ENCODE measurements at places on chromosomes 7 and 10. TPM values are rescaled to one million over a fixed set of nuclear protein-coding genes. Genes with fewer than 3 reads are reported as not detected.

- H3K36me3 ChIP-seq = no peaks in the 10 kb centered on the region
- H3K27me3 ChIP-seq = no peaks in the 10 kb centered on the region
- no peak for DNase-seq
- no peak overlapping the region for H3K4me3 ChIP-seq
Measured at GRCh38 chr7:46360811-46361210, 439.7 kb upstream of the IGFBP3 start.

Gene C10orf143
- total RNA-seq = 4.8 TPM

Gene HERPUD2
- 20.1 TPM for total RNA-seq

Gene CHST3
- total RNA-seq = 4.8 TPM

Gene CYP17A1
- total RNA-seq = 18,288 TPM

Gene CALML3
- total RNA-seq = not detected

Gene LOXL4
- total RNA-seq = 14.4 TPM

DNA sequence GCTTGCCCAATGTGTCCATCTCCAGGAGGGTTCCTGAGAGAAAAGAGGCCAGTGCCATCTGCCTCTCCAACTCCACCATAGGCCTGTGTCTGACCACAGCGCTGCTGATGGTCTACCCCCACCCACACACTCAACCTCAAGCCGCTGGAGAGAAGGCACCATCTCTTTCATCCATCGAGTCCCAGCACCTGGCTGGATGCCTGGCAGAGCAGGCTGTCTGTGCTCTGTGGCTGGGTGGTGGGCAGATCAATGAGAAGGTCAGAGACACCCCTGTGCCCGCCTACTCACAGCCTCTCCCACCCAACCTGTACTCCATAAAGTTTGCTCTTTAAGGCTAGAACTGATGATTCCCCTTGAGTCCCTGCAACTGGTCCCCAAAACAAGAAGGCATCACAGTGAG lies 58.0 kb downstream of the CLRN3 start:
- H3K4me3 ChIP-seq = no peak overlapping the region
- H3K27ac ChIP-seq = no peak overlapping the region
- H3K4me1 ChIP-seq = no peaks in the 10 kb centered on the region
- no peaks in the 10 kb centered on the region for H3K36me3 ChIP-seq
- peaks cover 6% of the 10 kb centered on the region for H3K27me3 ChIP-seq

GRCh38 chr7:151572136-151572535 lies 52.4 kb upstream of the RHEB start:
- no peaks in the 10 kb centered on the region for H3K27me3 ChIP-seq
- no peak overlapping the region for H3K27ac ChIP-seq
- no peak for DNase-seq
- no peak overlapping the region for H3K4me3 ChIP-seq
- no peaks in the 10 kb centered on the region for H3K36me3 ChIP-seq

DNA sequence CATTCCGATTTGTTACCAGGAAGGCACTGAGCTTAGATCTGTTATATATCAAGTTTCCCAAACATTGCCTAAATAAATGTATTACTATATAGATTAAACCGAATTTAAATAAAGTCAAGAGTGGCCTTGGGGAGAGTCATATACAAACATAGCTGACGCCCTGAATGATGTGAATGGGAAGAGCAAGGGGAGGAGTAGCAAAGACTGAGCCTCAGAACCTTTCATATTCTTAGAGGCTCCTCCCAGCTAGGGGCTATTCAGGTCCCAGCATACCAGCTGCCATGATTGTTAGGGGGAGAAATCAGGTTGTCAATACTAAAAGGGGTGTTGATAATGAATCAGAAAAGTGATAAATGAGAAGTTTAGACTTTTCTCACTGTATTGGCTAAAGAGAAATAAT lies 64.7 kb upstream of the ITGB1 start:
- H3K4me3 ChIP-seq = no peak overlapping the region
- no peaks in the 10 kb centered on the region for H3K36me3 ChIP-seq
- no peak for DNase-seq
- H3K4me1 ChIP-seq = peaks cover 13% of the 10 kb centered on the region

Gene RADIL
- total RNA-seq = 0.55 TPM

Gene IGFBP1
- total RNA-seq = 0.28 TPM

GRCh38 chr10:116960066-116960776 lies 44.8 kb downstream of the SHTN1 start:
- no peak overlapping the region for H3K4me3 ChIP-seq
- DNase-seq = no peak
- no peaks in the 10 kb centered on the region for H3K36me3 ChIP-seq
- no peak overlapping the region for H3K27ac ChIP-seq
- H3K4me1 ChIP-seq = no peaks in the 10 kb centered on the region
- no peaks in the 10 kb centered on the region for H3K27me3 ChIP-seq

Gene TMEM236
- 2.7 TPM for total RNA-seq

DNA sequence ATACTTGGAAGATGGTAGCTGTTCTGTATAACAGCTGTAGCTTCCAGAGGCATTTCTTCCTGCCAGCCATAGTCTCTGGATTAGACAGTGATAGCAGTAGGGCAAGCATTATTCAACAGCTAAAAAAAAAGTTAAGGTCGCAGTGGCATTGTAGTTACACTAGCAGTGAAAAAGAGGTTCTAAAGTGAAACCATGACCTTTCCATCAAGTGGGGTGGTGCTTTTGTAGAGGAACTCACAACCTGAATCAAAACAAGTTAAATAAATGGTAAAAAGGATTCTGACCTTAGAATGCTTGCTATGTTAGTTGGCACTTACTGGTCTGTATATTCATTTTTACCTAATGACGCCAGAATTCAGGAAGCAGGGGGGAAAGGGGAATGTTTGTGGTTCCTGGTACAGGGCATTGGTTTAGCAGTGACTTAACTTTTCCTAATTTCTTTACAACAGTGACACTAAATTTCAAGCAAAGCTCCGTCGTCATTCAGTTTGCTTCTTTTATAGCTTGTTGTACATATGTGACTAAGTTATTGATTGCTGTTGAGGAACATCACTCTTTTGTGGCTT lies 55.0 kb downstream of the GBF1 start:
- H3K4me3 ChIP-seq = no peak overlapping the region
- peaks cover 12% of the 10 kb centered on the region for H3K4me1 ChIP-seq

Gene RBP4
- total RNA-seq = not detected

DNA sequence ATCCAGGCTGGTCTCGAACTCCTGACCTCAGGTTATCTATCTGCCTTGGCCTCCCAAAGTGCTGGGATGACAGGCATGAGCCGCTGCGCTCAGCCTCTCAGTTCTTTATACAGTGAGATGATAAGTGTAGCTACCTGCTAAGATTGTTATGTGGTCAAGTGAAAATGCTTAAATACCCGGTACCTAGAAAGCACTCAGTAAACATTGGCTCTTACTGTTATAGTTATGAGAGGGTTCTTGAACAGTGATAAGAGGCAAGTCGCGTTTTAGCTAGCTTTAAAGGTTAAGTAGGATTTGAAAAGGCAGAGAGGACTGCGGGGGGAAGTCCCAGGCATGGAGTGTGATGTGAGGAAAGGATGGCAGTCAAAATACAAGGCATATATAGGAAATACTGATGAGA lies 4.5 kb downstream of the ZKSCAN1 start:
- H3K36me3 ChIP-seq = peaks cover 34% of the 10 kb centered on the region
- H3K27ac ChIP-seq = no peak overlapping the region
- DNase-seq = no peak
- no peak overlapping the region for H3K4me3 ChIP-seq
- H3K27me3 ChIP-seq = no peaks in the 10 kb centered on the region

GRCh38 chr7:144771174-144771573 lies 64.7 kb downstream of the TPK1 start:
- no peaks in the 10 kb centered on the region for H3K27me3 ChIP-seq
- no peaks in the 10 kb centered on the region for H3K36me3 ChIP-seq
- no peak overlapping the region for H3K4me3 ChIP-seq
- DNase-seq = no peak
- H3K27ac ChIP-seq = no peak overlapping the region
- no peaks in the 10 kb centered on the region for H3K4me1 ChIP-seq

DNA sequence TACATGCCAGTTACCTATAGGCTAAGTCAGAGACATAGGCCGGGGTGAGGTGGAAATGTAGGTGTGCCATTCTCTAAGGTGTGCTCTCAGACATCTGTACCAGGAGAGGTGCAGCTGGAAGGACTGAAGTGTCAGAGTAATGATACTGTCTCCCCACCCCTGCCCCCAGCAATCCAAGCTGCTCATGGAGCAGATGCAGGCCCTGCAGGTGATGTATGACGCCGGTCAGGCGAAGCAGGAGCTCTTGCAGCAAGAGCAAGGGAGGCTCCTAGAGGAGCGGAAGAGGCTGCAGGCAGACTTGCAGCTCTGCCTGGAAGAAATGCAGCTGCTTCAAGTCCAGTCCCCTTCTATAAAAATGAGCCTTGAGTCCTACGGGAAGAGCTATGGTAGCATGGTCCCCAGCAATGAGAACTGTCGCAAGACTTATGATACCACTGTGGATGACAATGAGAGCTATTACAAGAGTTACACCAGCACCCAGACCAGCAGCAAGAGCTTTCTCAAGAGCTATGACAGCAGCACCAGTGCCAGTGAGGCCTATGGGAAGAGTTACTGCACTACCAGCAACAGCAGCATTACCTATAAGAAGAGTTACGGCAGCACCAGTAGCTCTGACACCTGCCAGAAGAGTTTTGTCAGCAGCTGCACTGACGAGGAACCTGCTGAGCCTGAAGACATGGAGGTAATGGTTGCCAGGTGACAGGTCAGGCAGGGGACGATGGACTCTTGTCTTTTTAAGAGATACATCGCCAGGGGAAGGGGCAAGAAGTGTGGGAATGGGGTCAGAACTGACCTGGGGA lies 18.4 kb upstream of the FLNC start:
- no peaks in the 10 kb centered on the region for H3K36me3 ChIP-seq
- no peak overlapping the region for H3K27ac ChIP-seq
- H3K4me1 ChIP-seq = no peaks in the 10 kb centered on the region
- no peak for DNase-seq
- H3K27me3 ChIP-seq = no peaks in the 10 kb centered on the region
- no peak overlapping the region for H3K4me3 ChIP-seq

DNA sequence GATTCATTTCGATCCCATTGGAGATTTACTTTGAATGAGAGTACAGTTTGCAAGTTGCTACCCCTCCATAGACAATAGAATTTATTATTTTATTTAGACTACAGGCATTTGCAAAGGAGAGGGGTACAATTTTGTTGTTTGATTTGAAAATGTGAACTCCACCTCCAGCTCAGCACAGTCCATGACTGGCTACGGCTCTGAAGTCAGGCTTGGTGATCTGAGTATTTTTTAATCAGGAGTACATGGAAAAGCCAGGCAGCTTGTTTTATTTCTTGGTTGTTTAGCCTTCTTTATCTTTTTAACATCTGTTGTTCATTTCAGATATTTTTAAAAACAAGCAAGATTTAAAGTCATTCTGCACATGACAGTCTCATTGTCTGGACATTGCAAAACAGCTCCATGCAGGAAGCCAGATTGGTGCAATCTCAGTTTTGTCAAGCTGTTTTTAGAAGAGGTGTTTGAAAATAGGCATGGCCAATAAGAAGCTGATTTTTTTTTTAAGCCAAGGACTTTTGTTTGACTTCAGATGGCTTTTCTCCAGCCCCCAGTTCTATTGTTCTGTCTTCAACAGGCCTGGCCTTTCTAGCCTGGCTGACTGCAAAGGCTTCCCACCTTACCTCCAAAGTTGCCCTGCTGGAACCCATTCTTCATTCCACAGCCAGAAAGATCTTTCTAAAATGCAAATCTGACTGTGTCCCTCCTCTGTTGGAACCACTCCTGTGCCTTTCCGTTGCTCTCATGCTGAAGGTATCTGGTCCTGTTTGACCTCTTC lies 12.2 kb downstream of the PLXDC2 start:
- H3K36me3 ChIP-seq = no peaks in the 10 kb centered on the region
- peak overlapping the region; percentile 58 for H3K27ac ChIP-seq
- no peak overlapping the region for H3K4me3 ChIP-seq
- H3K4me1 ChIP-seq = peaks cover 52% of the 10 kb centered on the region
- no peaks in the 10 kb centered on the region for H3K27me3 ChIP-seq

Gene GPR146
- 1.00 TPM for total RNA-seq

DNA sequence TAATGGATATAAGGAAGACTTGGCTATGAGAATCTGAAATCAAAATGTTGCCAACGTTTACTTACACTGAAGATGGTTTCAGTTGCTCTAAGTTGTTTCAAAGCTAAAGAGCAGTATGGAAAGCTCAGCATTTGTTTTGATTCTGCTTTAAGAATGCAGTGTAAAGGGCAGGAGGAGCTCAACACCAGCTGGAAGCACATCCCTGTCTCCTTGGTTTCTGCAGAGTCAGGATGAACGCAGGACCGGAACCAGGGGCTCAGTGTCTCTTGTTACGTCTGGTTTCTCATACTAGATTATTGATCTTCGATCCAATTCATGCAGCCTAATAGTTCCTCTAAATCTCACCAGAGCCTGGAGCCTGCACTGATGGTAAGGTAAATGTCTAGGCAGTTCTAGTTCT lies 24.1 kb downstream of the ZRANB1 start:
- H3K36me3 ChIP-seq = no peaks in the 10 kb centered on the region
- no peaks in the 10 kb centered on the region for H3K27me3 ChIP-seq

DNA sequence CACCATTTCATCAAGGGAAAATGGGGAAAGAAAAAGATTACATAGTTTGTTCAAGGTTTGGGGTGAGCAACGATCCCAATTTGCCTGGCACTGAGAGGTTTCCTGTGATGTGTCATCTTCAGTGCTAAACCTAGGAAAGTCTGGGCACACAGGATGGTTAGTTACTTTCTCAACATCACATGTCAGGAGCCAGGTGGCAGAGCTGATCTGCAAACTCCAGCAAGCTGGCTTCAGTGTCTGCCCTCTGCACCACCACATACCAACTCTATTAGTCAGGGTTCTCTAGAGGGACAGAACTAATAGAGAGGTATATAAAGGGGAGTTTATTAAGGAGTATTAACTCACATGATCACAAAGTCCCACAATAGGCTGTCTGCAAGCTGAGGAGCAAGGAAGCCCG lies 11.3 kb downstream of the ADAM12 start:
- no peak for DNase-seq
- H3K27ac ChIP-seq = no peak overlapping the region
- H3K4me3 ChIP-seq = no peak overlapping the region
- no peaks in the 10 kb centered on the region for H3K36me3 ChIP-seq
- no peaks in the 10 kb centered on the region for H3K27me3 ChIP-seq

- H3K27me3 ChIP-seq = no peaks in the 10 kb centered on the region
- no peak for DNase-seq
- H3K4me1 ChIP-seq = no peaks in the 10 kb centered on the region
- no peak overlapping the region for H3K27ac ChIP-seq
Measured at GRCh38 chr7:45294559-45294958, 137.0 kb downstream of the RAMP3 start.

DNA sequence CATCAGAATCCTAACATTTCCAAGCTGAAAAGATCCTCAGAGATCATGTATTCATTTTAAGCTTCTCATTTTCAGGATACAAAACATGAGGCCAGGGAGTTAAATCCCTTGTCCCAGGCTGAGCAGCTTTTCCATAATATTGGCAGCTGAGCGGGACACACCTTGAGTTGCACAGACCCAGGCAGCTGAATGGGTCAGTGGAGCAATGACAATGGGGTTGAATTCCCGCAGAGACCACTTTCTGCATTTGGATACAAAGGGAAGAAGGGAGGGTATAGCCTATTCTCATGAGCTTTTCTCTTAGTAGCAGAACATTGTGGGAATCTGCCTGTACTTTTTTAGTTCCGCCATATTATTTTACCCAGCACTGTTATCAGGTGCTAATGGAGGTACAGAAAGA lies 49.5 kb downstream of the PRR15 start:
- no peak overlapping the region for H3K4me3 ChIP-seq
- H3K27ac ChIP-seq = no peak overlapping the region
- H3K36me3 ChIP-seq = no peaks in the 10 kb centered on the region
- no peaks in the 10 kb centered on the region for H3K27me3 ChIP-seq
- no peaks in the 10 kb centered on the region for H3K4me1 ChIP-seq
